Bronchus fibroblast of lung (primary cell): ENCODE measurements at places on chromosomes 5 and 9. TPM values are rescaled to one million over a fixed set of nuclear protein-coding genes. Genes with fewer than 3 reads are reported as not detected.

Gene CORO2A
- total RNA-seq: 1.5 and 2.1 TPM in 2 replicates

Gene FAM153A
- total RNA-seq: not detected in 2 replicates

Gene NUDT12
- 7.9 and 11.3 TPM in 2 replicates for total RNA-seq

Gene TPD52L3
- total RNA-seq: not detected in 2 replicates

Gene CTSL
- 128 and 134 TPM in 2 replicates for total RNA-seq

Gene TAF11L3
- not detected in 2 replicates for total RNA-seq

Gene GPR151
- total RNA-seq: not detected in 2 replicates

Gene PCDHB12
- not detected in 2 replicates for total RNA-seq

Gene ZNF79
- 3.7 and 5.4 TPM in 2 replicates for total RNA-seq

Gene SLC25A51
- 29.7 and 32.4 TPM in 2 replicates for total RNA-seq

Gene PTPRD
- 1.3 and 2.2 TPM in 2 replicates for total RNA-seq
